Stimulated activated CD4-positive, alpha-beta T cell treated with anti-CD3 and anti-CD28 coated beads, Interleukin-2, amount 100 ng/mL, for 24 hours (primary cell): ENCODE measurements at places on chromosomes 7 and 10.

- no peak for DNase-seq
These were observed 241.3 kb upstream of the CELF2 start for GRCh38 chr10:10776363-10776762.

DNA sequence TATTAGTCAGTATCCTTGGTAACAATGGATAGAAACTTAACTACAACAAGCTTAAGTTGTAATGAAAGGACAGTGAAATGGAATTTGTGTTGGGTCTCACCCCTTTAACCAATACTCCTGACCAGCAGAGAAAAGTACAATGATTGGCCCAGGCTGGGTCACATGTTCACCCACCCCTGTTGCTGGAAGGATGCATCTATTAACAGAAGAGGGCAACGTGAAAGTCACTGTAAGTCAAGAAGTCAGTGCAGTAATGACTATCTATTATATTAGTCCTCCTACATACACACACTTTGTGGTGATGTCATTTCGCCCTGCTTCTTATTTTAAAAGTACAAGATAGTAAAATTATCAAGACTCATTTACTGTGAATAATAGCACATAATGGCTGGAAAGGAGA is 16.2 kb downstream of the PNLIPRP2 start:
- DNase-seq = no peak

DNA sequence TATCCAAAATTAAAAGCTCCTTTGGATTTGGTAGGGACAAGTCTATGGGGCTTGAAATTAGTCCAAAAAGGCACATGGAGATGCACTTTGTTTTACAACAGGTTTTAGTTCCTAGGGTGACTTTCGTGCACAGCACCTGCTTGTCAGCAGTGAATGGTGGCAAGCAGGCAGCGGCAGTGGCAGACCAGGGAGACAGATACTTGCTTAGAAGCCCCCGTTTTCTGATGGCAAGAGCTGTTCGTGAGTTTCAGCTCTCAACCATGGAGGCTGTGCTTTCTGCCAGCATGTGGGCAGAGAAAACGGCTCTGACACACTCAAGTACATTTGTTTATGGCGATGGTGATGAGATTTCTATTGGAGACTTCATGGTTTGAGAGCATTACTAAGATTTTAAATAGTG is 61.7 kb upstream of the SHH start:
- no peak for DNase-seq

- DNase-seq = no peak
These were observed 968.4 kb downstream of the SORCS3 start for GRCh38 chr10:105609451-105609850.

DNA sequence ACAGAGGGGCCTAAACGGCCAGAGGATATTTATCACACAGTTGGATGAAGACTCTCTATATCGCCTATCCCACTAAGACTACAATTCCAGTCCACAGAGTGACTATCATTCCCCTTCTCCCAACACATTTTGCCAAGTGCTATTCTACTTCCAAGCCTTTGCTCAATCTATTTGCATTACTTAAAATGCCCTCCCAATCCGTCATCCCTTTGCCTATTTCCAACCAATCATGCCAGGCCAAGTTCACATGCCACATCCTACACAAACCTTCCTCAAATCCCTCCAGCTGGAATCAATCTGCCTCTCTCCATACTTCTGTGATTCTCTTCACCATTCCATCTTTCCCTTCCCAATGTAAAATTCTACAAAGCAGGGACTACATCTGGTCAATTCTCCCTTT is 38.2 kb downstream of the SMURF1 start:
- DNase-seq = no peak
